ENCODE measurements at places on chromosomes 4 and X. TPM values are rescaled to one million over a fixed set of nuclear protein-coding genes. Genes with fewer than 3 reads are reported as not detected.

The NRK gene
- polyA plus RNA-seq: 0.02 TPM

The CENPI gene
- 0.70 TPM for polyA plus RNA-seq

GRCh38 chr4:68570122-68570507 is 6.0 kb downstream of the UGT2B17 start:
- no peaks in the 10 kb centered on the region for H3K27me3 ChIP-seq
- DNase-seq: no peak
- H3K36me3 ChIP-seq: no peaks in the 10 kb centered on the region
- no peak overlapping the region for H3K27ac ChIP-seq
- H3K4me3 ChIP-seq: no peak overlapping the region

DNA sequence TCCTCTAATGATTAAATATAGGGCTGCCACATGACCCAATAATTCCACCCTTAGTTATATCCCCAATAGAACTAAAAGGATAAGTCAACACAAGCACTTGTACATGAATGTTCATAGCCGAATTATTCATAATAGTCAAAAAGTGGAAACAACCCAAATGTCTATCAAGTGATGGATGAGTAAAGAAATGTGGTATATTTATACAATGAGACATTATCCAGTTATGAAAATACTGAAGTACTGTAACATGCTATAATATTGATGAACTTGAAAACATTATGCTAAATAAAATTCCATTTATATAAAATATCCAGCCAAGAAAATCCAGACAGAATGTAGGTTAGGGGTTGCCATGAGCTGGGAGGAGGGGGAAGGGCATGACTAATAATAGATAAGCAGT is 436.7 kb upstream of the AADAT start:
- H3K27me3 ChIP-seq: no peaks in the 10 kb centered on the region
- H3K4me3 ChIP-seq: no peak overlapping the region
- no peaks in the 10 kb centered on the region for H3K36me3 ChIP-seq
- no peak for DNase-seq
- no peaks in the 10 kb centered on the region for H3K4me1 ChIP-seq
- no peak overlapping the region for H3K27ac ChIP-seq

- H3K4me1 ChIP-seq: peaks cover 61% of the 10 kb centered on the region
- no peaks in the 10 kb centered on the region for H3K27me3 ChIP-seq
- peak overlapping the region; percentile 76 for H3K27ac ChIP-seq
- peak; percentile 86 for DNase-seq
- H3K4me3 ChIP-seq: peak overlapping the region; percentile 35
These were observed 10.3 kb downstream of the RTL5 start for GRCh38 chrX:72121383-72121782.

DNA sequence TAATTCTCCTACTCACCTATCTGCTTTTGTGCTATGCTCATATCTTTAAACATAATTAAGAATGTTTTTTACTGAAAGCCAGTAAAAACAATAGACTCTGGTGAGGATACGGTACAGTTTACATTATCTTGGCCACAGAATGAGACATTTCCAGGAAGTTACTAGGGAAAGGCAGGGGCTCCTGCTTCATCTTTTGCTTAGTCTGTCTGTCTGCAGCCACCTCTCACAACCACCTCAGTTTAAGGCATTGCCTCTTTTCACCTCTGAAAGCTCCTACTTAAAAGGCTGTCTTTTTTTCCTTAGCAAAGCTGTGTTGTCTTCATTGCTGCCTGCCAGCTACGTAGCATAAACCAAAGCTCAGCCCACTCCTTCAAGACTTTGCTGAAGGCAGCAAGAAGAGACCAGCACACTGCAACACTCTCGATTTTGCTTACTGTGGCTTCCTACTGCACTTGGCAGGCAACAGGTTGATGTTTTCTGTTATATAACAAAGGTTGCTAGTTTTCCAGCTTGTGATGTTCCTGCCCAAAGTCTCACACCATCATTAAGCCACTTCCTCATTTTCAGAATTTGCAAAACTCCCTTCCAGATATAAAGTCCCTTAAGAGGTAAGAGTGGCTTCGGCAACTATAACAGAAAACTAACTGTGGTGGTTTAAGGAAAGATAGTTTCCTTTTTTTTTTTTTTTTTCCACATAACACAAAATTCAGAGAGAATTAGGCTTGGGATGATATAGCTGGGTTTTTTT is 432.9 kb downstream of the GRXCR1 start:
- DNase-seq: no peak
- no peaks in the 10 kb centered on the region for H3K36me3 ChIP-seq
- H3K4me1 ChIP-seq: no peaks in the 10 kb centered on the region
- no peaks in the 10 kb centered on the region for H3K27me3 ChIP-seq
- H3K4me3 ChIP-seq: no peak overlapping the region

DNA sequence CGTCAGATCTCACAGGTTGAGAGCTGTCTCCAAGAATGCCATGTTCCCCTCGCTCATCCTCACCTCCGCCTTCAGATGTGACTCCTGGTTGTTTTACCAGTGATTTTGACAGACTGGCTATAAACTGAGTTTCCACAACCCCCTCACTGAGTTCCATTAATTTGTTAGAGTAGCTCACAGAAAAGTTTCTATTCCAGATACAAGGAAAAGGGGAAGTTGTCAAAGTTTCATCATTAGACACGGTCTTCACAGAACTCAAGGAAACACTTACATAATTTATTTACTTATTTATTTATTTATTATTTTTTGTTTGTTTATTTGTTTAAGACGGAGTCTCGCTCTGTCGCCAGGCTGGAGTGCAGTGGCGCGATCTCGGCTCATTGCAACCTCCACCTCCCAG is 55.7 kb upstream of the IQSEC2 start:
- no peaks in the 10 kb centered on the region for H3K4me1 ChIP-seq
- peaks cover 21% of the 10 kb centered on the region for H3K27me3 ChIP-seq
- no peak overlapping the region for H3K27ac ChIP-seq
- no peak for DNase-seq
- no peak overlapping the region for H3K4me3 ChIP-seq

The GPR78 gene
- polyA plus RNA-seq: not detected

- H3K27ac ChIP-seq: no peak overlapping the region
- H3K27me3 ChIP-seq: no peaks in the 10 kb centered on the region
- H3K36me3 ChIP-seq: no peaks in the 10 kb centered on the region
- H3K4me1 ChIP-seq: no peaks in the 10 kb centered on the region
- DNase-seq: no peak
These were observed 47.3 kb upstream of the GATB start for GRCh38 chr4:151808120-151808529.

DNA sequence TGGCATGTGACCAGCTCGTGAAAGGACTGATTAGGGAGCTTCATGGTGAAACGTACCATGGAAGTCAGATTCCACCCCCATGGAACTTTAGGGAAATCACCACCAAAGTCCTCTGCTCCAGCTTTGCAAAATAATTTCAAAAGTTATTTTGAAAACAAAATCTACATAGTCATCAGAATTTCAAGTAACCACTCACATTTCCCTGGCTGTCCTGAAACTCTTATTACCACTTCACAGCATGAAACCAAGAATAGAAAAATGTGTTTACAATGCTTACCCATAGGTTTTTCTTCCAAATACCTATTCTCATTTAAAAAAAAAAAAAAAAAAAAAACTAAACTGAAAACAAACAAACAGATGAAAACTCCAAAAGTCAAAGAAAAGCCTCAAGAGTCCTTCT is 198.7 kb downstream of the PDGFRA start:
- no peak overlapping the region for H3K27ac ChIP-seq
- H3K36me3 ChIP-seq: no peaks in the 10 kb centered on the region
- H3K4me3 ChIP-seq: no peak overlapping the region

The TACR3 gene
- not detected for polyA plus RNA-seq

- DNase-seq: no peak
- H3K36me3 ChIP-seq: no peaks in the 10 kb centered on the region
- peaks cover 37% of the 10 kb centered on the region for H3K4me1 ChIP-seq
- no peak overlapping the region for H3K4me3 ChIP-seq
- H3K27me3 ChIP-seq: no peaks in the 10 kb centered on the region
- no peak overlapping the region for H3K27ac ChIP-seq
These were observed 1.9 kb downstream of the NUDT6 start for GRCh38 chr4:122920473-122920872.

The MTMR8 gene
- polyA plus RNA-seq: 0.80 TPM

The GYPE gene
- 9.5 TPM for polyA plus RNA-seq

The DMD gene
- 1.6 TPM for polyA plus RNA-seq

DNA sequence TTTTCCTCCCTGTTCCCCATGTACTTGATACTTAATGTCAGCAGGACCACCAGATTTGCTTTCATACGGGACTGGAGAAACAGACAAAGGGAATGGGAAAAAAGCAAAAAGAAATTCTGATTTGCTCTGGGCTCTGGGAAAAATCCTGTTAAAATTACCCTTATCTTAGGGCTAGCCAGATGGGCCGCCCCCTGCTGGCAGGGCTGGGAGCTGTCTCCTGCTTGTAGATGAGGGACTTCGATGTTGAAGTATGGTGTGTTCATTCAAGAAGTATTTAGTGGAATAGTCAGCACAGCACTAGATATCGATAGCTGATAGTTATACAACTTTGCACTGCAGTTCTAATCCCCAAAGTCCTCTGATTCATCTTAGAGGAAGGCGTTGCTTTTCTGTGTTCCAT is 45.8 kb downstream of the BCORL1 start:
- H3K4me1 ChIP-seq: peaks cover 14% of the 10 kb centered on the region
- peak; percentile 86 for DNase-seq
- no peak overlapping the region for H3K4me3 ChIP-seq
- no peaks in the 10 kb centered on the region for H3K27me3 ChIP-seq
- H3K36me3 ChIP-seq: peaks cover 76% of the 10 kb centered on the region

The RHOXF2B gene
- polyA plus RNA-seq: not detected

The IL21 gene
- 0.09 TPM for polyA plus RNA-seq

GRCh38 chr4:74335341-74336021 is 27.2 kb downstream of the EPGN start:
- no peaks in the 10 kb centered on the region for H3K4me1 ChIP-seq
- H3K27me3 ChIP-seq: no peaks in the 10 kb centered on the region
- no peak overlapping the region for H3K27ac ChIP-seq
- DNase-seq: no peak
- no peaks in the 10 kb centered on the region for H3K36me3 ChIP-seq
- no peak overlapping the region for H3K4me3 ChIP-seq

DNA sequence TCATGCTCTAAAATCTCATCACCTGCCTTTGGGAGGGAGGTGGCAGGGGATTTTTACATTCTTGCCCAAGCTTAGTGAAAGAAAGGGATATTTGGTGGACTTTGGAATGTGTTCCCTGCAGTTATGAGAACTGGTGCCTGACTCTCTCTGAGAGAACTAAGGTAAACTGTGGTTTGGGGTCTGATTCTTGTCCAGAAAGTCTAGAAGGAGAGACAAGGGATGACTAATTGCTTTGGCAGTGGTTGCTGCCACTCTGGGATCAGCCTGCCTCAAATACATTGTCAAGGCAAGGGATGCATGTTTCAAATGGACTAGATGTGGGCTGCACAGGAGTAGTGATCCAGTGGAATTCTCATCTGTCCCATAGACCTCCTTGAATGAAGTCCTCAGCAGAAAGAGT is 115.2 kb downstream of the DDIT4L start:
- H3K27ac ChIP-seq: no peak overlapping the region
- H3K27me3 ChIP-seq: no peaks in the 10 kb centered on the region
- no peaks in the 10 kb centered on the region for H3K4me1 ChIP-seq
- H3K36me3 ChIP-seq: no peaks in the 10 kb centered on the region
- no peak for DNase-seq

GRCh38 chr4:61619528-61619927 is 419.4 kb downstream of the ADGRL3 start:
- no peak overlapping the region for H3K27ac ChIP-seq
- H3K27me3 ChIP-seq: no peaks in the 10 kb centered on the region
- H3K36me3 ChIP-seq: no peaks in the 10 kb centered on the region
- no peak overlapping the region for H3K4me3 ChIP-seq

DNA sequence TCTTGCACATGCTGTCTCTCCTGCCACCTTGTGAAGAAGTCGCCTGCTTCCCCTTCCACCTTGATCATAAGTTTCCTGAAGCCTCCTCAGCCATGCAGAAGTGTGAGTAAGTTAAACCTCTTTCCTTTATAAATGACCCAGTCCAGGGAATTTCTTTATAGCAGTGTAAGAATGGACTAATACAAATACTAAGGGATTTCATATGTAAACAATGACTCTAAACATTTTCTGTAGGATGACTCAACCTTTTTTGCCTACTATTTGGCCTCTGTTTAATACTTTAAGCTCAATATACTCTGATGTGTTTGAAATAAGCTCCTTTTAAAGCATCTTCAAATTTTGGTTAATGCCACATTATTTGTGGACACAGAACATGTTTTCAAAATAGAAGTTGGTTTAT is 813.5 kb upstream of the SLIT2 start:
- no peaks in the 10 kb centered on the region for H3K27me3 ChIP-seq
- H3K4me3 ChIP-seq: no peak overlapping the region

The ADH7 gene
- polyA plus RNA-seq: 0.06 TPM

The RTL9 gene
- not detected for polyA plus RNA-seq

The MAGIX gene
- 2.1 TPM for polyA plus RNA-seq

DNA sequence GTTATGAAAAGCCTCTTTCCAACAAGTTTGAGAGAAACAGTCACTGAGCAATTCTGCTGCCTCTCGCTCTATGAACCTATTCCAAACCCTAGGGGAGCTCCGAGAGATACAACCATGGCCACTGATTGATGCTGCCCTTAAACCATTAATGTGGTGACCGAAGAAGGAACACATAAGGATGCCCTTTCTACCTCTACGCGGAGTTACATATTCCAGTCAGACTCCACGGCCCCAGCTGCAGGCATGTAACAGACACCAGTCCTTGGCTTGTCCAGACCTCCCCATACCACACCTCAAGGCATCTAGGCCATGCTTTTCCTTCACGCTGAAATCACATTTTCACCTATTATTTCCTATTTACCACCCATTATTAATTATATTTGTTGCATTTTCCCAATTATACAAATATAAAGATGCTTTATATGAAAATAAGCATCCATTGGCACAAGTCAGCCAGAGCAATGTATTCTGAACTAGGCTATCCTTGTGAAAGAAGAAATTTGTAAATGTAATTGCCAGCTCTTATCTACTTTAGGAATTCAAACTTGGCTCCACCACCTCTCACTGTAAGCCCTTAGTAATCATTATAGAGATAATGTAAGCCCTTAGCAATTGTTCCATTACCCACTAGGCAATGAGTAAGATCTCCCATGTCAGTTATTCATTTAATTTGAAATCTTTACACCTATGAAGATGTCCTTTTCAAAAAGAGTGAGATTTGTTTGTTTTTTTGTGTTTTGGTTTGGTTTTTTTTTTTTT is 338.4 kb downstream of the NR3C2 start:
- H3K27me3 ChIP-seq: no peaks in the 10 kb centered on the region
- H3K4me3 ChIP-seq: no peak overlapping the region
- H3K27ac ChIP-seq: no peak overlapping the region
- H3K36me3 ChIP-seq: peaks cover 59% of the 10 kb centered on the region

GRCh38 chr4:8472689-8473197 is 32.2 kb downstream of the TRMT44 start:
- no peak for DNase-seq
- H3K4me3 ChIP-seq: no peak overlapping the region
- no peak overlapping the region for H3K27ac ChIP-seq
- H3K27me3 ChIP-seq: no peaks in the 10 kb centered on the region

The UNC5C gene
- polyA plus RNA-seq: 0.80 TPM

The TDO2 gene
- polyA plus RNA-seq: 0.74 TPM
